ENCODE measurements at places on chromosomes 5 and 9.

DNA sequence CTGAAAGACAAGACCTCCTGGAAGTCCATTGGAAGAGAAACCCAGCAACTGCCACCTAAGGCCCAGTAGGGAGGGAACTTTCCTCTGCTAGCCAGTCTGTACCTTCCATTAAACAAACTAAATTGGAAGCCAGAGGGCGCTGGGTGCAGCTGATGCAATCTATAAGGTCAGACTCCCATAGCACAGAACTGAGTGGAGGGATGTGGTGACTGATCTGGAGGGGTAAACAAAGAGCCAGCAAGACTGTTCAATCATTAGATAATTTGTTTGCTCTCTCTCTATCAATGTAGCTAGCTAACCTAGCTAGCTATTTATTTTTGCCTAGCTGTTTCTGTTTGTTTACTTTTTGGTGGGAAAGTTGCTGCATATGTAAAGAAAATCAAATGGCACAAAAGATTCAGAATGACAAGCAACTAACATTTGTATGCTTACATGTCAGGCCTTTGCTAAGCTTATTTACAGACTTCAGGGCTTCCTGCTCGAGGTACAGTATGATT, 291.8 kb upstream of the DAB2 start:
- peak; percentile 28 for DNase-seq

DNA sequence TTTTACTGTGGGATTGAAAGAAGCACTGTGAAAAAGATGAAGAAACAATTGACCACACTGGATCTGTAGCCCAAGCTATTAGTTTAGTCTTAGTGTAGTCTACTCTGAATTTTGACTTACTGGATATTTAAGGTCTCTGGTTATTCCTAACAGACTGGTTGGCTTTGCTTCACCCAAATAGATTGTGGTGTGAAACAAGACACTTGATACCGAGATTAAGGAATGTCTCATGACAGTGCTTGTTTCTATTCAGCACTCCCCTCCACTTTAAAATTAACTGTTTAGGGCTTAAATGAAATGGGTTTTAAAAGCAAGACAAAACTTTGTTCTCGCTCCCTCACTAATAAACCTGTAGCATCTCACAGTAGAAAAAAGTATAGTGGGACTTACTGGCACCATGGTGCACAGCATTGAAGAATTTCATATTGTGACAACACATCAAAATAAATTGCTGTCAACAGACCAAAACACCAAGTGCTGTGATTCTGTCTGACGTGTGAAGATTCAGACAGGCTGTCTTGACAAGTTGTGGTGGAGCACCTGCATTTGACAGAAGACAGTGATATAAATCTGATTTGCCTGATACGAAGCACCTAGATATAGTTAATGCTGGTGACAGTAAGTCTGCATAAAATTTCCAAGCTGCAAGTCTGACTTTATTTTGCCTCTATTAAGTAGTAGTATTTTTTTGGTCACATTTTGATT, 73.1 kb downstream of the PBX3 start:
- DNase-seq: no peak

DNA sequence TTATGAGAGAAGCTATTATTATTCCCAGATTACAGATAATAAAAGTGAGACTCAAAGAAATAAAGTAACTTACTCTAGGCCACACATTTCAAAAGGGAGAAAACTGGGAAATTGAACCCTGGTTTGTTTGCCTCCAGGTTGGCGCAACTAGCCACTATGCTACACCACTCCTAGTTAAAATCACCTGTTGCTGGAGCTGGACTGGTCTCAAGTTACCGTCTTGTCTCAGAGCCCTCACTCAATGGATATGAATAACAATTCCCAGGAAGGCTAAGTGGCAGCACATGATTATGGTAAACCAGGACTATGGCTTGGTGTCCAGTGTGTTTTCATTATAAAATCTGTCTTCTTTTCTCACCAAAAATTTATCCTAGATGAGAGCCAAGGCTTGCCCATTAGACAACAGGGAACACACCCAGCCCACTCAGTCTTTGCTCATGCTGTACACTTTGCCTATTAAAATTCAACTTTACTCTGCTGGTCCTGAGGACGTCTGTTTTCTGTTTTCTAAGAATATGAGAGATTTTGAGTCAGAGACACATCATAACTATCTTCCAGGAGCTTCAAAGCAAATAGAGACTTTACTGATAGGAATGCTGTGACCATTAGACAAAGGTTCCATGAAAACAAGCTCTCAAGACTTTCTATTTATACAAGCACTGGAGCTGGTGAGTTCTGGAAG, 58.1 kb downstream of the ADRB2 start:
- no peak for DNase-seq

GRCh38 chr9:129108805-129109536, 1.6 kb downstream of the CRAT start:
- no peak for DNase-seq

GRCh38 chr5:158921441-158922262, 178.1 kb downstream of the EBF1 start:
- DNase-seq: no peak

GRCh38 chr5:175686396-175686795, 28.5 kb downstream of the HRH2 start:
- DNase-seq: no peak

GRCh38 chr5:6734243-6734700, 21.0 kb downstream of the TENT4A start:
- no peak for DNase-seq

DNA sequence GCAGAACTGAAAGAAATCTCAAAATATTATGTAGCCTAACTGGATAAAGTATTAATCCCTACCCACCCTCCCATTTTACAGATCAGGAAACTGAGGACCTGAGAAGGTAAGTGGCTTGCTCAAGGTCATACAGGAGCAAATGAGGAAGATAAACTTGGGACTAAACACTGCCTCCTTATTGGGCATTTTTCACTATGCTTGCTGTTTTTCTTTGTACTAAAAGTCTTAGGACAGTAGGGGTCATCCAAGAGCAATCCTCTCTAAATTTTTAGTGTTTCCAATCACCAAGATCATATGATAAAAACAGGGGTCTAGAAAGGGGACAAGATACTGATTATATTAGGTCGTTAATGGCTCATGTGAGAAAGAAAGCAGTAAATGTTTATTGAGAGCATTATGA, 80.8 kb downstream of the RORB start:
- no peak for DNase-seq

DNA sequence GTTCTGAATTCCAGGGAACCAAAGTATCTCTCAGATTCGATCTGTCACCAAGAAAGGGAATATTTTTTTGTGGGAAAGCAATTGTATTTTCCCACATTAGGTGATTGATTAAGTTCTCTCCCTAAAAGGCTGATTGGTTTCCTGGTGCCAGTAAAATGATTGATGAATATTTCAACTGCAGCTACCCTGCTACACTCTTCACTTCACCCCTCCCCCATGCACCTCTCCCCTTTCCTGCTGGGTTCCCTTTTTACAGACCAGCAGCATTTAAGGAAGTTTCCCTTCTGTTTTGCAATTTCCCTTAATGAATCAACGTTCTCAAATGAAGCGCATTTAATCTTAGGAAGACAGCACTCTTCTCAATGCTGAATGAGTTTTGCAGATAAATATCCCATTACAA, 13.1 kb downstream of the NR6A1 start:
- no peak for DNase-seq

GRCh38 chr9:78010445-78010844, 21.2 kb downstream of the GNAQ start:
- no peak for DNase-seq

DNA sequence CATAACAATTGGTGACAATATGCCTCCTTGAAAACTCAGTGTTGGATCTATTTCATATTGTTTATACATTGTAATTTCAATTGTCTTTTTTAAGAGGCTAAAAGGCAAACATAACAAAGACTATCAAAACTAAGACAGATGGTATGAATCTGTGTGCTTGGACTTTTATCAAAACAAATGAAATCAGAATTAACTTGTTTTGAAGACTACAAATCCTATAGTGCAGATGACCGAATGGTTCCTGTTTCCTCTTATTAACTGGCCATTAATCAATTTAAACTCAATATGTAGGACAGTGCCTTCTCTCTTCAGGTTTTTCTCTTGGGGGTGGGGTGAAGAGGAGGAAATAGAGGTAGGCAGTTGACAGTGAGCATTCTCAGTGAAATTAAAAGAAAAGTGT, 366.9 kb upstream of the GRAMD2B start:
- DNase-seq: no peak

DNA sequence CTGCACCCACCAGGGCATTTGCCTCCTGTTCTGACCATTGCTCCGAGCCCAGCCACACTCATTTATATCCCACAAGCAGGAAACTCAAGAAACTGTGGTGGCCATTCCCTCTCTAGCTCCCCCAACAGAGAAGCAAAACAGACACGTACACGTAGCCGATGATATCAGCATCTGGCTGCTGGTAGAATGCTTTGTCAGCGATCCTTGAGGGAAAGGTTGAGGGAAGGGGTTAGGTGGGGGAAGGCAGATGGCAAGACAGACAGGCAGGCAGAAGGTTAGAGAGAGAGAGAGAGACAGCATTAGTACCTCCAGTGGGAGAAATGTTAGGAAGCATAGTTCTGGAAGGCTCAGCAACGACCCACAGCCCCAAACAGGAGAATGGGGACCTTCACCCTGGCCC, 7.8 kb downstream of the HIGD2A start:
- no peak for DNase-seq

DNA sequence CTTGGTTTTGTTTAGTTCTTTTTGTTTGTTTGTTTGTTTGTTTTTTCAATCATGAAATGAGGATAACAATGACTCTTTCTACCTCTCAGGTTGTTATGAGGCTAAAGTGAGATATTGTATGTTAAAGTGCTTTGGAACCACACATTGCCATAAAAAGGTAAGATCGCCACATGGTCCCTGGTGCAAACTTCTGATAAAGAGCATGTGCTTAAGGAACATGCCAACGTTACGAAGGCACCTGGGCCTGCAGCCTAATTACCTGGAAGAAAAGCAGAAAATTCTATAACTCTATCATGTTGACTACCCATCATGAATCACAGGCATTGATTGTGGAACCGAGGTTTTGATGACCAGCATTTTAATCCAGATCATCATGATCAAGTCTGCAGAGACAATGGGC, 151.8 kb downstream of the DROSHA start:
- no peak for DNase-seq

- no peak for DNase-seq
These were observed 68.1 kb upstream of the SPIN1 start for GRCh38 chr9:88319936-88320747.

DNA sequence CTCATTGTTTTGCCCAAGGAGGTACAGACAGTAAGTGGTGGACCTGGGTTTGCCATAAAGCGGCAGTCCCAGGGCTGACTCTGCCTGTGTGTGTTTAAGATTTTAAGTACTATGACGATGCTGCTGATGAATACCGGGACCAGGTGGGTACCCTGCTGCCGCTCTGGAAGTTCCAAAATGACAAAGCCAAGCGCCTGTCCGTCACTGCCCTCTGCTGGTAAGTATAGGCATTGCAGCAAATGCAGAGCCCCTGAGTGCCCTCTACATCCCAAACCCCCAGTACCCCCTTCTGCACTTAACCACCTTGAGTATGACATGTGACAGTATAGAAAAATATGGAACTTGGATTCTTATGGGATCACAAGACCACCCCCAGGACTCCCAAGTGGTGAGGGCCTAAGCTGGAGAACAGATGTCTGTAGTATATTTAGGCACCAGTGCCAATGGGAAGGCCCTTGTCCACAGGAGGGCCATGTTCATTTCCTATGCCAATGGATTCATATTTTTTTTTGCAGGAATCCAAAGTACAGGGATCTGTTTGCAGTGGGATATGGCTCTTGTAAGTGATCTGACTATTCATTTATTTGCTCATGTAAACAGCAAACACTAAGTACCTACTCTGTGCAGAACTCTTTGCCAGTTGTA, 22.0 kb downstream of the ENHO start:
- peak; percentile 90 for DNase-seq

- DNase-seq: no peak
These were observed 45.8 kb upstream of the FCN1 start for GRCh38 chr9:134963546-134963945.

GRCh38 chr9:120267929-120268328, 312.0 kb downstream of the CDK5RAP2 start:
- no peak for DNase-seq

DNA sequence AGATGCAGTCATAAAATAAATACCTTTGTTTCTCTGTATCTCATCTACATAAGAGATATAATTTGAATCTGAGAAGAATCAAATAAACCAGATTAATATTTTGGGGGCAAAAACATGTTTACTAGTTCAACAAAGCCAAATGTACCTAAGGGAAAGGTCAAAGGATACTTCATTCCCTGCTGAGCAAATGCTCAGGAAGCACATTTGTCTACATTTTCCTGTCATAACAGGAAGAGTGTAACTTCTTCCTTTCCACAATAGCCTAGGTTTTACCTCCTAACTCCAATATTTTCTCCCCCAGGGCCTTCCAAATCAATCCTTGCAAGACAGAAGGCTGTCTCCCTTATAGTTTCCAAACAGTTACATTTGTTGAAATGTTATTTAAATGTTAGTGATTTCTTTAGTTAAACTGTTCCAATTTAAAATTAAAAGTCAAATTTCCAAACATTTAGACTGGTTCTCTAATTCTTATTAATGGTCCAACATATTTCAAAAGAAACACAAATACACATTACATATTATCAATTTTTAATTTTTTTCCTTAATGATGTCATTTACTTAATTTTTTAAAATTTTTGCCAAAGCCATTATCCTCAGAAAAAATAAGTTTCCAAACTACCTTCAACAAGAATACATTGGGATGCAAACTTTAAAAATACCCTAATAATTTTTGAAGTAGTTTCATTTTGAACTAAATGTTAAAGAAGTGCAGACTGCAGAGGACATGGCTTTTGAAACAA, 67.8 kb downstream of the MEF2C start:
- no peak for DNase-seq

- no peak for DNase-seq
These were observed 116.4 kb downstream of the RXRA start for GRCh38 chr9:134442486-134443173.

DNA sequence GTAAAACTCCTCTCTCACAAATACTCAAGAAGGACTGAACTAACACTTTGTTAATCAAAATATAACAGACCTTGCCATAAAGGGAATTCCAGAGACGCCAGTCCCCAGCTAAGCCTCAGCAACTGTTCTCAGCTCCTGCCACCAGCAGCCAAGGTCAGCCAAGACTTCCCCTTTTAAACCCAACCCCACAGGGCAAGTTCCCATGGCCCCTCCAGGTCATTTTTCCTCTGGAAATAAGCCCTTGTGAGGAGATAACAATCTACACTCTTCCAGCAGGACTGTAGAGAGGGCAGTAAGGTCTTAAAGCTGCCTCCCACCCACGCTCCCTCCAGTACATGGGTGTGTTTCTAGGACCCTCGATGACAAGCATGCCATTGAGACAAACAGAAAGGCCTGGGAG, 78.3 kb downstream of the DPYSL3 start:
- DNase-seq: no peak

DNA sequence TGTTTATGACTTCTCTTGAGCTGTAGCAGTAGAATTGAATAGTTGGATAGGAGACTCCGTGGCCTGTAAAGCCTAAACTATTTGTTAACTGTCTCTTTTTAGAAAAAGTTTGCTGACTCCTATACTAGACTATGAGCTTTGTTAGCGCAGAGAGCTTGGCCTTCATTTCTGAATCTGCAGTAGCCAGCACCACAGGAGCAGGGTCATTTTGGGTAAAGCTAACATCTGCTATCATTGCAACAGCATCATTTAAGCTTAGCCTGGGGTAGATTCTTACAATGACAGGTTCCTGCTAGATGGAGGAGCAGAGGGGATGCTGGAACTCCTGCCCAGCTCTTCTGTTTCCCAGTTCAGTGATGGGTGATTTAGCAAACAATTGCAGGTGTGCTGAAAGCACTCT, 133.7 kb upstream of the ASTN2 start:
- no peak for DNase-seq

Data from brain (organoid and tissue), 16 donors.